Gastrocnemius medialis (tissue), 4 donors: ENCODE measurements at places on chromosomes 16 and 17. TPM values are rescaled to one million over a fixed set of nuclear protein-coding genes. Genes with fewer than 3 reads are reported as not detected.

The MMP25 gene
- 0.15 TPM for total RNA-seq

The CACNG3 gene
- total RNA-seq: not detected

The CCL2 gene
- 4.3 TPM for total RNA-seq

The KRT28 gene
- not detected for total RNA-seq

The PLA2G10 gene
- total RNA-seq: not detected

The BIRC5 gene
- 0.44 TPM for total RNA-seq

The CDR2L gene
- total RNA-seq: 3.6 TPM

The CX3CL1 gene
- 7.6 TPM for total RNA-seq

The TBC1D3I gene
- not detected for total RNA-seq

- no peaks in the 10 kb centered on the region for H3K4me1 ChIP-seq
- no peaks in the 10 kb centered on the region for H3K27me3 ChIP-seq
- DNase-seq: no peak
- no peak overlapping the region for H3K27ac ChIP-seq
- H3K4me3 ChIP-seq: no peak overlapping the region
- H3K36me3 ChIP-seq: no peaks in the 10 kb centered on the region
These were observed 296.3 kb upstream of the AXIN2 start for GRCh38 chr17:65857718-65858117.

- H3K27ac ChIP-seq: no peak overlapping the region
- no peaks in the 10 kb centered on the region for H3K27me3 ChIP-seq
- H3K4me3 ChIP-seq: no peak overlapping the region
- H3K4me1 ChIP-seq: no peaks in the 10 kb centered on the region
These were observed 63.1 kb downstream of the USP22 start for GRCh38 chr17:20979792-20980083.

DNA sequence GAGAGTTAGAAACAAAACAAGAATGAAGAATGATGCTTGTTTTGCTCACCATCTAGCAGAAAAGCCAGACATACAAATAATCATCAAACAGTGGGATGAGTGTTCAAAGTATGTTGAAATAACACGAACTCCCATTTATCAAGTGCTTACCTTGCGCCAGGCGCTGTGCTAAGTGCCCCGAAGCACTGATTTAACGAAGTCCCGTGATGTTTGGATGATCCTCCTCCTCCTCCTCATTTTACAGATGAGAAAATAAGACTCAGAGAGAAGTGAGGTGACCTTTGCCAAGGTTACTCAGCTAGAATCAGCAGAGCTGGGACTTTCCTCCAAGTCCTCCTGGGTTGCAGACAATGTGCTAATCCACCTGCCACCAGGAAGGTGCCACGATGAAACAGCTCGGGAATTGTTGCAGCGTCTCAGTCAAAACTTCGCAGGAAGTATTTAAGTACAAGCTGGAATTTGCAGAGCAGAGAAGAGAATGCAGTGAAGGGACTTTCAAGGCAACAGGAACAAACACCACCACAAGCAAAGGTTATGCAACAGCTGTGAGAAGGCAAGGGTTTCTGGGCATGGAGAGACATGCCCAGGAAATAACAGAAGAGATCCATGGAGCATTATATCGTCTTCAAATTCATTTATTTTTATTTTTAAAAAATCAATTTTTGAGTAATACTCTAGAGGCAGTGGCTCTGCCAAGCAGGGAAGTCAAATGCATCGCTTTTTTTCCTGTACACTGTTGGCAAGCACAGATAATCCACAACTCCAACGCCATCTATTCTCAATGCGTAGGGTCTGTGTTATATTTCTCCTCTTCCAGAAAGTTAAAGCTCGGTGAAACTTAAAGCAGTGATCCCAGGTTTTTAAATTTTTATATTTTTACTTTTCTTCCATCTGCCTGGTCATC lies 11.1 kb downstream of the PRCD start:
- no peak overlapping the region for H3K4me3 ChIP-seq
- H3K27ac ChIP-seq: peak overlapping the region; percentile 14
- H3K27me3 ChIP-seq: no peaks in the 10 kb centered on the region
- H3K36me3 ChIP-seq: no peaks in the 10 kb centered on the region

- DNase-seq: no peak
- no peak overlapping the region for H3K27ac ChIP-seq
- H3K4me1 ChIP-seq: peaks cover 11% of the 10 kb centered on the region
- no peak overlapping the region for H3K4me3 ChIP-seq
- peaks cover 6% of the 10 kb centered on the region for H3K36me3 ChIP-seq
- H3K27me3 ChIP-seq: no peaks in the 10 kb centered on the region
These were observed 46.3 kb downstream of the ERN1 start for GRCh38 chr17:64083563-64084085.

DNA sequence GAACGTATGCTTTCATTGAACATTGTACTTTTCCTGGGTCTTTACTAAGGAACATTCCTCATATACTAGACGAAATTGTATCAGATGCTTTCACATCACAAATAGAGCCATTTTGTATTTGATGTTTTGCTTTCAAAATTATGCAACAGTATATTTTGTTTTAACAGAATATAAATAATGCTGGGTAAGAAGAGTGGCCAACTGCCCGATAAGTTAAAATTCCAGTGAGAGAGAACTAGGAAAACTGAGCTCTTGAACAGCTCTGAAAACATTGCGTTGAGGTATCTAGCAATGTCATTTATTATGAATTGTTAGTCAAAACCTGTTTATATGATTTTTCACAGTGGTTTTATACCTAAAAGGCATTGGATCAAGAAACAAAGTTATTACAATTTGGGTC lies 50.8 kb downstream of the USP10 start:
- H3K4me1 ChIP-seq: peaks cover 35% of the 10 kb centered on the region
- DNase-seq: no peak
- H3K27ac ChIP-seq: no peak overlapping the region
- H3K4me3 ChIP-seq: no peak overlapping the region
- no peaks in the 10 kb centered on the region for H3K36me3 ChIP-seq

- H3K27ac ChIP-seq: no peak overlapping the region
- no peaks in the 10 kb centered on the region for H3K27me3 ChIP-seq
- H3K4me1 ChIP-seq: peaks cover 15% of the 10 kb centered on the region
- H3K4me3 ChIP-seq: no peak overlapping the region
- no peak for DNase-seq
These were observed 47.7 kb upstream of the LCMT1 start for GRCh38 chr16:25063865-25064264.

- peaks cover 38% of the 10 kb centered on the region for H3K4me1 ChIP-seq
- peak within 1 kb of the TSS; percentile 100 for H3K27ac ChIP-seq
- peak; percentile 67 for DNase-seq
- H3K36me3 ChIP-seq: no peaks in the 10 kb centered on the region
- no peaks in the 10 kb centered on the region for H3K27me3 ChIP-seq
- peak within 1 kb of the TSS; percentile 84 for H3K4me3 ChIP-seq
These were observed at the start of gene THRA for GRCh38 chr17:40062329-40063186. THRA (plus strand) TSS chr17:40062965; CDS start chr17:40074489, 11,524 bp downstream.

- no peak for DNase-seq
- no peak overlapping the region for H3K4me3 ChIP-seq
- H3K36me3 ChIP-seq: no peaks in the 10 kb centered on the region
- H3K4me1 ChIP-seq: no peaks in the 10 kb centered on the region
- no peaks in the 10 kb centered on the region for H3K27me3 ChIP-seq
These were observed 400.0 kb downstream of the SOX9 start for GRCh38 chr17:72520665-72521303.

- no peak for DNase-seq
- no peaks in the 10 kb centered on the region for H3K36me3 ChIP-seq
- peaks cover 46% of the 10 kb centered on the region for H3K4me1 ChIP-seq
These were observed 1.1 kb upstream of the DBNDD1 start for GRCh38 chr16:90020260-90020837.

GRCh38 chr17:79786930-79787643 lies 9.1 kb downstream of the CBX2 start:
- no peaks in the 10 kb centered on the region for H3K36me3 ChIP-seq
- H3K4me1 ChIP-seq: no peaks in the 10 kb centered on the region
- no peak for DNase-seq
- H3K27ac ChIP-seq: no peak overlapping the region
- H3K4me3 ChIP-seq: no peak overlapping the region

- peaks cover 11% of the 10 kb centered on the region for H3K4me1 ChIP-seq
- H3K27me3 ChIP-seq: peaks cover 8% of the 10 kb centered on the region
- peak; percentile 25 for DNase-seq
These were observed at the start of gene ACSF3 for GRCh38 chr16:89093602-89094251. ACSF3 (plus strand) TSS chr16:89093852; CDS start chr16:89100682, 6,830 bp downstream.

DNA sequence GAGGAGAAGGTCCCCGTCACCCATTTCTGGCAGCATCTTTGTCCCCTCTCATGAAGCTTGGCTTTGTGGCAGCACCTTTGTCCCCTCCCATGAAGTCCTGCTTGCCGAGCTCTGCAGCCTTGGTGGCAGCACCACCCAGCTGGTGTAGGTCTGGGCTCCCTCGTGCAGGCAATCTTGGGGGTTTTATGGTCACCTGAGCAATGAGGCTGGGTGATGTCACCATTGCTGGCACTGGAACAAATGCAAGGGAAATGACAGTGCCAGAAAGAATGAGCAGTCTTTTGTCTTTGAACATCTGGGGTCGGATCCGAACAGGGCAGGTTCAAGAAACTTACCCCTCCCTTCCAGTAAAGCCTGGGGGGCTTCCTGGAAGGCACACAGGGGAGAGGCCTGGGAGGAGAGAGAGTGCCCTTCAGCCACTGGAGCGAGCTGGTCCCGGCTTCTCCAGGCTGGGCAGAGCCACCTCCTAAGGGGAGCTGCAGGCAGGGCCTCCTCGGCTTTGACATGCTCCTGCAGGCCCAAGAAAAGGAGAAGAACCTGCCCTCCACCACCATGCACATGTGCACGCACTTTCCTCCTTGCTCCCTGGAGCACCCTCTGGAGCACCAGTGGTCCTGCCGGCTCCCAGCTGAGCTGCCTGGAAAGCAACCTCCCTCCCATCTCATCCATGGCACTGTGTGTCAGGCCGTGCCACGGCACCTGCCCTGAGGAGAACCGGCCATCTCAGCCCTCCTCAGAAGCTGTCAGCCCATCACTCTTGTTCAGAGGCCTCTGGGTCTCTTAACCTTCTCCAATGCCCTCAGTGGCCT lies 16.0 kb downstream of the BTBD17 start:
- no peak overlapping the region for H3K4me3 ChIP-seq
- DNase-seq: no peak
- peaks cover 7% of the 10 kb centered on the region for H3K27me3 ChIP-seq
- no peaks in the 10 kb centered on the region for H3K4me1 ChIP-seq
- H3K36me3 ChIP-seq: no peaks in the 10 kb centered on the region
- H3K27ac ChIP-seq: no peak overlapping the region

DNA sequence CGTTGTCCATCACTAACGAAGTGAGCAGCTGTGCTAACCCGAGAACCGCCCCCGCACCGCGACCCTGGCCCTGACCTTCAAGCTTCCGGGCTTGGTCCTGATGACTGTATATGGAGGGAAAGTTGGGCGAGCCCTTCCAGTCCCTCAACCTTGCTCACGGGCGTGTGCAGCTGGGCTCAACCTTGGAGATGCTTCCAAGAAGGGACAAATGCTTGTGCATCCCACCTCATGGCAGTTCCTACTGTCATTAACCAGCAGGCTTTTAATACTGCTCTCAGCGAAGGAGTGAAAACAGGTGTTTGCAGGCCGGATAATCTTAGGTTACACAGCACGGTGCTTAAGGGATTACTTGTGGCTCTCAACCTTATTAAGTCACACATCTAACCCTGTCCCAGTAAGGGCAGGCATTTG lies 33.5 kb downstream of the SRL start:
- peak overlapping the region; percentile 30 for H3K4me3 ChIP-seq
- H3K27ac ChIP-seq: peak overlapping the region; percentile 99
- no peaks in the 10 kb centered on the region for H3K36me3 ChIP-seq
- H3K4me1 ChIP-seq: peaks cover 77% of the 10 kb centered on the region

- peak; percentile 43 for DNase-seq
- no peaks in the 10 kb centered on the region for H3K36me3 ChIP-seq
- peak overlapping the region; percentile 87 for H3K4me3 ChIP-seq
- H3K27ac ChIP-seq: peak overlapping the region; percentile 99
- H3K4me1 ChIP-seq: peaks cover 47% of the 10 kb centered on the region
- no peaks in the 10 kb centered on the region for H3K27me3 ChIP-seq
These were observed 802 bp downstream of the CYLD start for GRCh38 chr16:50742576-50743200.

DNA sequence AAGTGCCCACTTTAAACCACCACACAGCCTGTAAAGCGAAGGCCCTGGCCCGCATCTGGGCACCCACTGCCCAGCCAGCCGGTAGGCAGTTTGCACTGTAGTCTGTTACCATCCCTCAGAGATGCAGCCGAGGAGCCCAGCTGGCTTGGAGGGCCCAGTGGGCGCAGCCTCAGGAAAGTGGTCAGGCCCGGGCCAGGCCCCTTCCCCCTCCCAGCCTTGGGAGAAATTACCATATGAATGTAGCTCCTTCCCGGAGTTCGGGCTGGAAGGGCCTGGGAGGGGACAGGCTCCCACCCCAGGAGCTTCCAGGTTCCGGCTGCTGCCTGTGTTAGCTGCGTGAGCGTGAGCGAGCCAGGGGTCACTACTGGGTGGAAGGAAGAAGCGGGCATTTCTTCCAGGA lies 325.4 kb downstream of the SEC14L1 start:
- no peaks in the 10 kb centered on the region for H3K36me3 ChIP-seq
- H3K27ac ChIP-seq: peak overlapping the region; percentile 54
- peaks cover 28% of the 10 kb centered on the region for H3K4me1 ChIP-seq
- no peak overlapping the region for H3K4me3 ChIP-seq

DNA sequence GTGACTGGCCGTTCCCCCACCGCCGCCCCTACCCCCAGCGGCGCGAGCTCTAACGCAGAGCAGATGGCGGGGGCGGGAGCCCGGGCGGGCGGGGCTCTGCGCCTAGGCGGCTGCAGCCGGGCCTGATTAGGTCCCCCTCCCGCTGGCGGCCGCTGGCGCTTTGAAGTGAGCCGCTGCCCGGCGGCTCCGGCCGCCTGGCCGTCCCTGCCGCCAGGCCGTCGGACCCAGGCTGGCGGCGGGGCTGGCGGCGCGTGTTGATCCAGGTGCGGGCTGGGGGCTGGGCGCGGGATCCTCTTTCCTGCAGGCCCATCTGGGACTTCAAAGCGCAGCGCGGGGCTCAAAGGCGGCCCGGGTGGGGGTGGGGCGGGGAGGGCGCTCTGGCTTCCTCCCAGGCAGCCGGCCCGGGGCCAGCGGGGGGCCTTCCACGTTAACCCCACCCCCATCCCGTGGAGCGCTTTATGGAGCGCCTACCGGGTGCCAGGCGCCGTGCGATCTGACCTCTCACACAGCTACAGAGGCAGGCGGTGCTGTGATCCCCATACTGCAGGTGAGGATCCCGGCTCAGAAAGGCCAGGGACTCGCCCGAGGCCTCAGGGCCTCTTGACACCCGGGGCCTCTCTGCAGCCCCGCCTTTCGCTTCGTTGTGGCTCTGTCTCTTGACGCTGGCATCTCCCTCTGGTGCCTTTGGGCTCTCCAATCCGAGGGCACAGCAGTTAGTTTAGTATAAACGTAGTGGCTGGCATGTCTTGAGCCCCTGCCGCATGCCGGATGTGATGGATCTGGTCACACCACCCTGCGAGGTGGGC lies 80.0 kb upstream of the NKD1 start:
- peak overlapping the region; percentile 17 for H3K4me3 ChIP-seq
- H3K4me1 ChIP-seq: no peaks in the 10 kb centered on the region
- peaks cover 29% of the 10 kb centered on the region for H3K27me3 ChIP-seq
- no peaks in the 10 kb centered on the region for H3K36me3 ChIP-seq
- H3K27ac ChIP-seq: no peak overlapping the region

GRCh38 chr17:7078711-7079110 lies 1.3 kb downstream of the CLEC10A start:
- no peak overlapping the region for H3K27ac ChIP-seq
- no peak overlapping the region for H3K4me3 ChIP-seq
- no peaks in the 10 kb centered on the region for H3K27me3 ChIP-seq
